GM13976 (cell line): ENCODE measurements at places on chromosomes 6 and 20.

GRCh38 chr6:2911171-2911570 is 8.1 kb upstream of the SERPINB9 start:
- no peak for DNase-seq

- DNase-seq, result no peak
These were observed 136.0 kb downstream of the CCDC170 start for GRCh38 chr6:151629791-151630190.

- DNase-seq, result no peak
These were observed 314.8 kb downstream of the SOX4 start for GRCh38 chr6:21908161-21908848.

GRCh38 chr6:81909981-81910900 is 157.8 kb upstream of the TENT5A start:
- no peak for DNase-seq

GRCh38 chr6:15527838-15528617 is 134.8 kb downstream of the DTNBP1 start:
- DNase-seq, result no peak

DNA sequence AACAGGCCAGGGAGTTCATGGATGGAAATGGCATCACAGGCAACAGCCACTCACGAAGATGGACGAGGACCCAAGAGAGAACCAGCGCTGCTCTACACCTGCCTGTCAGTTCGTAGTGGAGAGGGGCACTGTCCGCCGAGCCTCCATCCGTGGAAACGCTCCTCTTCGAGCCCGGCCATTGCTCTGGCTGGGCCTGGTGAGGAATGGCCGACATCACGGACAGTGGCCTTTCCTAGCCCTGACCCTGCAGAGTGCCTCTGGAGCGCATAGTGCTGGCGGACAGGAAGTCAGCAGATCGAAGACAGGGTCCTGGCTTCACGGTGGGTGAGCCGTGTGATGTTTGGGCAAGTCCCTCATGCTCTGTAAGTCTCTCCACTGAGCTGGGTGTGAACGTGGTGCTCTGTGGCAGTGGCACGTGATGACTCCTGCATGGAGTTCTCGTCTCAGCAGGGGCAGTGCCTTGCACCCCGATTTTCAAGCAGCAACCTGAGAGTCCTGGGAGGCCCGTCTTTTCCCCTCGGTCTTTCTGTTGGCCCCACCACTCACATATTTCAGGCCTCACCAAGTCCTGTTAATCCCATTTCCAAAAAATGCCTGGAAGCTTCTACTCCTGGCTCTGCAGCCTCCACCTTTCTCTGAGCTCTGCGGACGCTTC is 214.4 kb downstream of the ERMARD start:
- no peak for DNase-seq

DNA sequence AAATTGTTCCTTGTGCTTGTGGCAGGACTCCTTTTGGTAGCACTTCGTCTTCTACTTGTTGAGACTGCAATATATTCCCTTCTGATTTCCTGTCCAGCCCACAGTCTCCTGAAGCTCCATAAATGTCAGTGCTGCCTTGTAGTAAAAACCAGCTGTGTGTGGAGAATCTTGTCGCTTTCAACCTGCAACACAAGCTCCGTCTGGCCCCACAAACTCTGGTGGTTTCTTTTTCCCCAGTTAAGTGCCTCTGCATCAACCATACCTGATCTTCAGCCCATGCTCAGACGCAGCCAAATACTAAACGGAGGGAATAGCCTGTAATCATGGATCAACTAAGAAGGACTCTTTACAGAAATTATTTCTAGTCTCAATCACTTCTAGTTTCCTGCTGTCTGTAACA is 1133.3 kb upstream of the ADGRB3 start:
- no peak for DNase-seq

DNA sequence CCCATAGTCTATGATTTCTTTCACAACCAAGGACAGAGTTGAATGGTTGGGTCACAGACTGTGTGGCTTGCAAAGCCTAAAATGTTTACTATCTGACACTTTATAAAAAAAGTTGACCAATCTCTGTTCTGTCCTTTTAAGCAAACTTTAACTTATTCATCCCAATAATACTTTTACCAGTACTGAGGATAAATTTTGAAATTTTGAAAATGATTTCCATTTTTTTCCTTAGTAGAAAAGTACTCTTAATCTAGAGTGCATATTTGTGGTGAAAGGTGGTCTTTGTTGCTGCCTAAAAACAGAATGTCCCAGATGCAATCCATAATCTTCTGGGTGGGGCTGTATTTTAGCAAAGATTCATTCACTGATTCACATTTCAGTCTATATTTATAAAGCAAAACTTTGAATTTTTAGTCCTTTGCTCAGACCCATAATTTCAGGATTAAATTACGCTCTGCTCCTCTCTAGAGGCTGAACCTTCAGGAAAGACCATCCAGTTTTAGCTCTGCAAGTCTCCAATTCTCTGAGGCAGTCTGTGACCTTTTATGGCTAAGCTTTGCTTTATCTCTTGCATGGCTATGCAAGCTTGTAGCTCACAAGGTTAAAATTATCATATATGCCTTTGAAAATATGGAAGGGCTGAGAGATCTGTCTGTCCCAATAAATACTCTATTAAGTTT is 573.5 kb downstream of the COL12A1 start:
- no peak for DNase-seq

- no peak for DNase-seq
These were observed 187.7 kb upstream of the PRSS16 start for GRCh38 chr6:27059621-27060425.

DNA sequence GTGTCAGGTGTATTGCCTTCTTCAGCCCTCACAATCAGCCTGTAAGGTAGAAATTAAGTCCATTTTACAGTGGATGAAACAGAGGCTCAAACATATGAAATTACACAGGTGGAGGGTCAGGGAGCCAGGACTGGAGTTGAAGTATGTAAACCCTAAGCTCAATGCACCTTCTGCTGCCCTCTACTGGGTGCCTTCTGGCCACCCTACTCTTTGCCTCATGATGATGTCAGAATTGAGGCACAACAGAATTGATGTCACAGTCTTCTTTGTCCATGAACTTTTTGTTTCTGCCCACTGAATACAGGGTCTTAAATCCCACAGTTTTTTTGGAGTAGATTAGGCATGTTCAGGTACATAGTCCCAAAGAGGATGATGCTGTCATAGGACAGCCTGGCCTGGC is 400.8 kb upstream of the CHD6 start:
- no peak for DNase-seq

GRCh38 chr6:148855744-148856143 is 108.9 kb downstream of the UST start:
- DNase-seq, result no peak

- no peak for DNase-seq
These were observed 45.6 kb upstream of the CHRNA4 start for GRCh38 chr20:63406617-63407245.

DNA sequence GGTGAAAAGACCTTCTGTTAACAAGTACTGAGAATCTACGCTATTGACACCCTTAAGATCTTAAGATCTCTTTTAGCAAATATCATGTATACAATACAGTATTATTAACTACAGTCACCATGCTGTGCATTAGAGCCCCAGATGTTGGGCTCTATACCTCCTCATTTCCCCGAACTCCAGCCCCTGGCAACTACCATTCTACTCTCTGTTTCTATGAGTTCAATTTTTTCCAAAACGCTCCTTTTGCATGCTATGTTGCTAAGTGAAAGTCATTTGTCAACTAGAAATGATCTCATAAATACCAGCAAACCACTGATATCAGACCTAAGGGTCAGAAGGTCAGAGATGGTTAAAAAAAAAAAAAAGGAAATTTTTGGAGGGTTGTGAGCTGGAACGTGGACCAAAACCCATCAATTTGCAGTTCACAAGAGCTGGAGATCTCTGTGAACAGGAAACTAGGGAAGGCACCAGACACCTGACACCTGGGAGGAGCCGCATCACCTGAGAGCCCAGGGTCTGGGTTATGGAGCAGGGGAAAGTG is 122.0 kb upstream of the KCNK16 start:
- DNase-seq, result no peak

GRCh38 chr6:163008626-163009025 is 280.9 kb downstream of the PACRG start:
- DNase-seq, result no peak

DNA sequence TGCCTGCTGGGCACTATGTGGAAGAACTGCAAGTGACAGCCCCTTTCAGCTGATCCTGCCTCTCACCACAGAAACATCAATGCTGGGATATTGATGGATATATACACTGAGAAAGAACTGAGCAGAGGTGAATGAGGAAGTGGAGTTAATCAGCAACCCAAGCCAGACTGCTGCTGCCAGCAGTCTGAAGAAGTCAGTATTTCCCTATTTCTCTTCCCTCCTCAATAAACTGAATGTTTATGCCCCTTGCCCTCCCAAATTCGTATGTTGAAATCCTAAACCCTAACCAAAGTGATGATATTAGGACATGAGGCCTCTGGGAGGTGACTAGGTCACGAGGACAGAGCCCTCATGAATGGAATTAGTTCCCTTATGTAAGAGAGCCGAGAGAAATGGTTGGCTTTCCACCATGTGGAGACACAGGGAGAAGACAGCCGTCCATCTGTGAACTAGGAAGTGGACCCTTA is 76.3 kb downstream of the CDK19 start:
- DNase-seq, result no peak

DNA sequence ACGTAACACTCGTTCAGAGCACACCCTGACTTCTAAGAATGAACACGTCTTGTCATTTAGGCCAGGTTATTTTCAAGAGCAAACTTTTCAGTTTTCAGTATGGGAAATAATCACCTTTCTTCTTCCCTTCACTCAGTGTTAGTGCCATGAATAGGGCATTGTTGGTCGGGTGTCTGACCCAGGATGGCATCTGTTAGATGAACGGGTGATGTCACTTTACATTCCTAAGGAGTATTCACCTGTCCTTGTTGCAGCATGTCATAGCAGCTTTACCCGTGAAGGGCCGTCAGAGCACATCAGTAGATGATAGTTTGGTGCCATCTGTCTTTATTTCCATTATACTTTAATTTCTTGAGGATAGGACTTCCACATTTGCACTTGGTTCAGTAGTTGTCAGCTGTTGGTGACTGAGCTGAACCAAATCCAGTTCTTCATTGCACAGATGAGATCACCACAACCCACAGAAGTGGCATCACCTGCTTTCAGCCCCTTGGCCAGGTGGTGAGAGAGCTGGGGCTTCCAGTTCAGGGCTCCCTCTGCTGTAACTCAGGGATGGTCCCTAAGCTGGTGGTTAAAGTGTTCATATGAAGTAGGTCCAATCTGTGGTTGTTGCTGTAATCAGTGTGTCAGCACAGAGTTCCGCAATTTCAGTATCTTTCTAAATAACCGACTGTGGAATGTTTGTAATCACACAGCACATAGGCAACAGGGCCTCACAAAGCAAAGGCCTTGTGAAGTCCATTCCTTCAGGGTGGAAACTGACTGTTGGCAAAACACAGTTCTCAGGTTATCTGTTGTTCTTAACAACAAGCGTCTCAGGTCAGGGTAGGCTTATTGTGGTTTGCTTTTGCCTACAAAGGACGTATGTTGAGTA is 68.2 kb downstream of the FAM120B start:
- DNase-seq, result no peak

GRCh38 chr20:48919336-48919881 is 2.1 kb upstream of the ARFGEF2 start:
- DNase-seq, result no peak

- no peak for DNase-seq
These were observed 46.5 kb upstream of the FRMD1 start for GRCh38 chr6:168125429-168126001.

- DNase-seq, result no peak
These were observed 12.9 kb upstream of the NKX2-2 start for GRCh38 chr20:21526776-21527175.

DNA sequence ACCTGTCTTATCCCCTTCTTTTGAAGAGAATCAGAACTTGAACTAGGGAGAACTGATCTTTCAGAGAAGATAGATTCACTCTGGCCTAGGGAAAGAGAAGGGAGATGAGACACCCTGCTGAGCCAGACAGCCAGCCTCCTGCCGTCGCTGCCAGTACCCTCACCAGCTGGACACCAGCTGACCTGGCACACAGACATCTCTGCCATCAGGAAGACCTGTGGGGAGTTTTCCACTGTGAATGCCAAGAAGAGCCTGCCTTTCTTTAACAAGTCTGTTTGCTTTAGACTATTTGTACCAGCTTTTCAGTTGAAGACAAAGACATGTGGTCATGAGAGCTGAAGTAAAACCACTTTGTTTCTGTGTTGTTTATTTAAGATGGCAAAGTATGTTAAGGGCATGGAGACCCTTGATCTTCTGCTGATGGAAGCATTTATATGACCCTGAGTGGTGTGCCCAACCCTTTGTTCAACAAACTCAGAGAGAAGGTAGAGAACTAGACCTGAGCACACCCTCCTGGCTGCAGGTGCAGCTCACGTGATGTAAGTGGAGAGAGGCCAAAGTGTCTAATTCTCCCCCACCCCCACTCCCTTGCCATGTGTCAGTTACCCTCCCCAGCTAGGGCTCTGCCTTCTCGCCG is 82.3 kb upstream of the SLC24A3 start:
- DNase-seq, result no peak

DNA sequence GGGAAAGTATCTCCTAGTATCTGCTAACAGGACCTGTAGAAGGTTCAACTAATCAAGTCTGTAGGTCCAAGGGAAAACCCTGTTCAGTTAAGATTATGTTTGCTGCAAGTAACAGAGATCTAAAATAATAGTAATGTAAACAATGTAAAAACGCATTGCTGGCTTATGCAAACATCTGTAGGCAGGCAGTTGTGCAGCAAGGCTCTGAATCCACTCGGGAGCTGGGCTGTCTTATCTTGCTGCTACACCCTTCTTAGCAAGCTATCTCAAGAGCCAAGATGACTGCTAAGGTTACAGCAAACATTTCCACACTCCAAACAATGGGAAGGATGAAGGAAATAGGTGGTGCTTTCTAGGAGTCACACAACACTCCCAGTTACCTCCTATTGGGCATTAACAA is 397.3 kb upstream of the NRSN1 start:
- DNase-seq, result no peak

DNA sequence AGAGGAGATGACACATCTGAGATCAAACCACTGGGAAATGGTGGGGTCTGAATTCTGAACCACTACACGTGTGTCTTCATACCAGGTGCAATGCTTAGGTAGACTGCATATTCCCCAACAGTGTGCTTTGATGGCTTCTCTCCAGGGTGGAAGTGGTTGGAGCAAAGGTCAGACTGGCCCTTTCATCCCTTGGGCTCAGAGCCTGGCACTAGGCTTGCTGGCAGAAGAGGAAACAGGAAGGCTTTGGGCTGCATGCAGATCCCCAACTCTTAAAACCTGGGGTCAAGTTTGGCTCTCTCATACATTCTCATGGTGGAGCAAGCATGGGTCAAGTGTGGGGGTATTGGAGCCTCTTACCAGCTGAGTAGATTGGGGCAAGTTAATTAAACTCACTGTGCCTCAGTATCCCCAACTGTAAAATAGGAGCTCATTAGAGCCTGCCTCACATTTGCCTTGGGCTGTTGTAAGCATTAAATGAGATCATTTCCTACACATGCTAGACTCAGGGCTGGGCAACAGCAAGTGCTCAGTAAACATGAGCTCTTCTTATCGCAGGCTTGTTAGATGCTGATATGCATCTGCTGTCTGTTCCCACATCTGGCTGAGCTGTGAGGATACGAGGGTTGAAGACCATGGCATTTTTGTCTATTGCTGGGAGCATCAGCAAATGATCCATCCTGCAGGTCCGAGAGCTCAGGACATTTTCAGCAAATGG is 51.6 kb upstream of the FAM83D start:
- no peak for DNase-seq

GRCh38 chr6:147337921-147338320 is 133.7 kb downstream of the STXBP5 start:
- no peak for DNase-seq
